Activated CD4-positive, alpha-beta T cell treated with anti-CD3 and anti-CD28 coated beads, Interleukin-2, amount 10 ng/mL, durations not matched to agents 7 days and 5 days (primary cell): ENCODE measurements at places on chromosomes 5 and 9. TPM values are rescaled to one million over a fixed set of nuclear protein-coding genes. Genes with fewer than 3 reads are reported as not detected.

Gene PTGR1
- total RNA-seq, result 0.25 TPM

Gene FAM78A
- 118 TPM for total RNA-seq

Gene EIF4E1B
- total RNA-seq, result not detected

- no peak overlapping the region for H3K4me3 ChIP-seq
- no peaks in the 10 kb centered on the region for H3K4me1 ChIP-seq
- no peaks in the 10 kb centered on the region for H3K36me3 ChIP-seq
- no peaks in the 10 kb centered on the region for H3K27me3 ChIP-seq
- H3K27ac ChIP-seq, result no peak overlapping the region
- no peak for DNase-seq
Observed at GRCh38 chr9:87596862-87597261, 99.2 kb downstream of the DAPK1 start.

GRCh38 chr5:68627001-68627400, 411.4 kb downstream of the PIK3R1 start:
- no peak for DNase-seq
- H3K27ac ChIP-seq, result no peak overlapping the region
- H3K27me3 ChIP-seq, result peaks cover 9% of the 10 kb centered on the region
- H3K4me1 ChIP-seq, result no peaks in the 10 kb centered on the region

DNA sequence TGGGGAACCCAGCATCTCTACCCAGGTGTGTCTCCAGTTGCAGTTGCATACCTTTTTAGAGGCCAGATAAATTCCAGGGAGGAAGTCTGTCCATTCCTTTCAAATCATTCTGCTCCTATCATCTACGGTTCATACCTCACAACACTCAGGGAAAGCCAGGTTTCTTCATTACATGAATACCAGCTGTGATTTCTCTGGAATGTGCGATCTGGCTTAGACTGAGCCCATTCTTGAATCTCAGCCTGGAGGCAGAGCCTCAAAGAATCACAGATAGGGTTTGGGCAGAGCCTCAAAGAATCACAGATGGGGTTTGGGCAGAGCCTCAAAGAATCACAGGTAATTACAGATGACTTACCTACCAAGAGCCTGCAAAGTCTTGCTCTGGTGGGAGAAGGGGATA, 7.2 kb downstream of the P4HA2 start:
- H3K27ac ChIP-seq, result no peak overlapping the region
- no peak overlapping the region for H3K4me3 ChIP-seq
- DNase-seq, result no peak
- no peaks in the 10 kb centered on the region for H3K36me3 ChIP-seq
- no peaks in the 10 kb centered on the region for H3K4me1 ChIP-seq
- no peaks in the 10 kb centered on the region for H3K27me3 ChIP-seq

DNA sequence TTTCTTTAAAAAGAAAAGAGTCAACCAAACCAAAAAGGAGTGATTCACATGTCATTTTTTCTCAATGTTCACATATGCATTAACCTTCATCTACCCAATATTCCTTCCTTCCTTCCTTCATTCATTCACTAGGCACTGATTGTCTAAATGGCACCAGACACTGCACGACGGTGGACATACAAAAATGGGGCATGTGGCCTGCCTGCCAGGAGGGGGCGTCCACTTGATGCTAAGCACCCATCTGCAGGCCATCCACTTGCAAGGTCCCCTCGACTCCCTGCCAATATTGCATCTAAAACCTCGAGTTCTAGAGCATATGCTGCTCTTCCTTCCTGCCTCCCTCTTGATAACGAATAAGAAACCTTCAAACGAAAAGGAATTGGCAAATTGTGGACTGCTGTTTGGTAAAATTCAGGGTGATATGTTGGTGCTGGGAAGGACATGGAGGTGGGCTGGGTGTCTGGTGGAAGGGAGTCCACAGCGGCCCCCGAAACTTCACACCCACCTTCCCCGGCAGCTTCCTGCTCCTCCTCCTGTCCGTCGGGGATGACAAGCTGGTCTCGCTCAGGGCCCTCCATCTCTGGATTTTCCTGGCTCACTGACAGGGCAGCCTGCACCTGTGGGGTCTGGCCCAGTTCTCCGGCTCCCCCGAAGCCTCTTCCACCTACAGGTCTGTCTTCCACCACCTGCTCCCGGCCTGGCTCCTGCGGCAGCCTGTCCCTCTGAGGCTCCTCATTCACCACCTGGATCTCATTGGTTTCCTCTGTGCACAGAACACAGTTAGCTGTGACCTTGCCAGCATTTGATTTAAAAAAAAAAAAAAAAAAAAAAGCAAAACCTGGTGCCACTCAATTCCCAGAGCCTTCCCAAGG, 64.3 kb downstream of the GOLM1 start:
- no peaks in the 10 kb centered on the region for H3K27me3 ChIP-seq
- no peaks in the 10 kb centered on the region for H3K36me3 ChIP-seq
- DNase-seq, result no peak
- no peaks in the 10 kb centered on the region for H3K4me1 ChIP-seq

- H3K4me3 ChIP-seq, result no peak overlapping the region
- no peaks in the 10 kb centered on the region for H3K27me3 ChIP-seq
- no peak overlapping the region for H3K27ac ChIP-seq
- peaks cover 19% of the 10 kb centered on the region for H3K4me1 ChIP-seq
- no peak for DNase-seq
Observed at GRCh38 chr9:79619930-79620329, 48.2 kb downstream of the TLE4 start.

DNA sequence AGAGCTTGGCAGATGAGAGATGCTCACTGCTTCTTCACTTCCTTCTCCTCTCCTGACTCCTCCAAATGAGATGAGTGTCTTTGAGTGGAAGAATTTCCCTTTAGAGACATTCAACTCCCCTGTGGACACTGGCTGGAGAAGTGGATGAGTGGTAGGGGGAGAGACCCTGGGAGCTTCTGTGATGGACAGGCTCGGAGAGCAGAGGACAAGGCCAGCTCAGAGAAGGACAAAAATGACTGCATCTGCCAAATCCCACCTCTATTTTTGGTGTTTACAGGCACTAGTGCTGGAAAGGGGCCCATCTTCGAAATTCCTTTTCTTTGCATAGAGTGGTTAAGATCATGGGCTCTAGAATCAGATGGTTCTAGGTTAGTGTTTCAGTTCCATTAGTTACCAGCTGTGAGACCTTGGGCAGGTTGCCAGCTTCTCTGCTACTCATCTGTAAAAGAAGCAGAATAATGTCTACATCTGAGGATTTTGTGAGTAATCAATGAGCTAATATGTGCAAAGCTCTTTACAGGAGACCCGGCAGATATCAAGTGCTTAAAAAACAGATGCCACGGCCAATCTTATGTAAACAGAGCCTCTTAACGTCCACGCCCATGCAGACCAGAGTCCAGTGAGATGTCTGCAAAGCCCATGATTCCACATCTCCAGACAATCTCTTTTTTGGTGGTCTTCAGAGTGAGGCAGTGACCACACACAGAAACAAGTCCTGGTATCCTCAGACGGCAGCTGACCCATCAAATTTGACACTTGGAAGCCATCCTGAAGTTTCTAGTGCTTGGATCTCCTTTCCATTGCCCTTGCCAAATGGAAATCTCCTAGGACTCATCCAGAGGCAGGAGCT, 13.6 kb upstream of the COL27A1 start:
- no peak overlapping the region for H3K4me3 ChIP-seq
- DNase-seq, result no peak
- no peaks in the 10 kb centered on the region for H3K4me1 ChIP-seq
